Esophagus mucosa (tissue), 1 donor: ENCODE measurements at places on chromosomes 5 and 9. TPM values are rescaled to one million over a fixed set of nuclear protein-coding genes. Genes with fewer than 3 reads are reported as not detected.

Gene MLANA
- total RNA-seq = not detected

Gene FGFR4
- total RNA-seq = 2.7 TPM

- no peak for ATAC-seq
Observed at GRCh38 chr9:123020796-123021195, 12.7 kb upstream of the GPR21 start.

DNA sequence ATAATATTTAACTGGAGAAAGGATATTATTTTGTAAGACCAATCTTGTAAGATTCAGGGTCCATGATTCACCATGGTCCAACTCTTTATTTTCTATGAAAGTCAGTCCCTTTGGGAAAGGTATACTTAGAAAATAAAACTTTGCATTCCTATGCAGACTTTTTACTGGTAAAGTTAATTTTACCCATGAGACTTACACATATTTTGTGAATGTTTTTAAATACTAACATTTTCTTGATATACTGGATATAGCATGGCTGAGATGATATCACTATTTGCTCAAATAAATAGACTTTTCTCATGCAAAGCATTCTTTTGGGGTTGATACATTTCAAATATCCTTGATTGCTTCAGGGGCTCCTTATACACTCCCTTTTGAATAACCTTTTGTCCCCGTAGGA, 512.1 kb downstream of the MAN2A1 start:
- no peak for ATAC-seq

GRCh38 chr5:32754284-32754683, 43.2 kb downstream of the NPR3 start:
- no peak for ATAC-seq

GRCh38 chr9:88358723-88359122, 29.5 kb upstream of the SPIN1 start:
- no peak for ATAC-seq

DNA sequence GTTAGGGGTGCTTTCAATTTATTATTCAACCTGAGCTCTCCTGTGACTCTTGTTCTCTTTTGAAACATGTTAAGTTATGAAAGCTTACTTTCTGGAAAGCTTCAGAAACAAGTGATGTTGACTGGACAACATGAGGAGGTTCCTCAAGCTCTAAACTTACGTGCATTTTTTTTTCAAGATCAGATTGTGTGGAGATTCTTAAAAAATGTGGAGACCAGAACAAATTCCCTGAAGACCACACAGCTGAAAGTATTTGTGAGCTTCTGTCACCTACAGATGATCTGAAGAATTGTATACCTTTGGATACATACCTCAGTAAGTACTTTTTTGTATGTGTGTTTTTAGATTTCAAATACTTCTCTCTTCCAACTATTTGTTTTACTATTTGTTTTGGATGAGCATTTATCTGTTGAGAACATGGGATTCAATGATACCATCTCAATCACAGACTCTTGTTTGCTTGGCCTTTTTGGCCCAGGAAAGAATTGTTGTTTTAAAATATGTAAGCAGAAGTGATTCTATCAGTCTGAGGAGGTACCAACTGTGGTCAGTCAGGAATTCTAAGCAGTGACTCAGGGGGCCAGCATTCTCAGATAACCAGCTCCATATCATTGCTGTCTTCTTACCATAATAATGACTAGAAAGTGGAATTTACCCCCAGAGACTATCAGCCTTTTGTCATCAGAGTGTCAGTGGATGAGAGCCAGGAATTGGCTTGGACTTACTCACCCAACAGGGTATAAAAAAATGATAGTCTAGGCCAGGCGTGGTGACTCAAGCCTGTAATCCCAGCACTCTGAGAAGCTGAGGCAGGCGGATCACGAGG, 34.4 kb upstream of the GLIPR2 start:
- peak; percentile 15 for ATAC-seq
